Activated CD8-positive, alpha-beta T cell treated with anti-CD3 and anti-CD28 coated beads for 36 hours (primary cell): ENCODE measurements at places on chromosomes 5 and 9. TPM values are rescaled to one million over a fixed set of nuclear protein-coding genes. Genes with fewer than 3 reads are reported as not detected.

The ZNF354C gene
- 7.4 TPM for total RNA-seq

The IRGM gene
- 1.4 TPM for total RNA-seq

DNA sequence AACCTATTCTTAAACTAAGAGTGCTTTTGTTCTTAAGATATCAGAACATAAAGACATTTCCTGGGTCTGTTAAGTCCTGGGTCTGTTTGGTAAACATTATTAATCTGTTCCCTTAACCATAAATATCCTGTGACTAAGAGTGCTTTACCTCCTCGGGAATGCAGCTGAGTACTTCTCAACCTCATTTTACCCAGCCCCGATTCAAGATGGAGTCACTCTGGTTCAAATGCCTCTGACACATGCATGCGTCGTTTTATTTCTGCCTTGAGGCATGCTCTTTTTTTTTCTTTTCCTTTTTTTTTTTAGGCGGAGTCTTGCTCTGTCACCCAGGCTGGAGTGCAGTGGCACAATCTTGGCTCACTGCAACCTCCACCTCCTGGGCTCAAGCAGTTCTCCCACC is 39.8 kb upstream of the FBXL17 start:
- no peak for DNase-seq

DNA sequence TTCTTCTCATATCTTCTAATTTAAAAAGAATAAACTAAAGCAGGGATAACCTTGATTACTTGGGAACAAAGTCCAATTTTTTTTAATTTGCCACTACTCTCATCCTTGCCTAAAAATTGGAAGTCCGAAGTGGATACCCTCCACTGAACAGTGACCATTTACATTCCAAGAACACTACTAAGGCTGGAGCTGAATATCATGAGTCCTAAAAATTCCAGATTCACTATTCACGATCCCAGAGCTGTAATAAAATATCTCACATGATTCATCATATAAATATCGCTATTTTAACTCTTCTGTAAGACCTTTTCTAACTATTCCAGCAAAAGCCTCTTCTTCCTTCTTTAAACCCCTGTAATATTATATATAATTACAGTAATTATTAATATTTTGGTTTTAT is 57.4 kb downstream of the ATPSCKMT start:
- no peak for DNase-seq

The PITX1 gene
- total RNA-seq = 0.31 TPM

The ARID3C gene
- total RNA-seq = 0.32 TPM

The CYSRT1 gene
- total RNA-seq = not detected

DNA sequence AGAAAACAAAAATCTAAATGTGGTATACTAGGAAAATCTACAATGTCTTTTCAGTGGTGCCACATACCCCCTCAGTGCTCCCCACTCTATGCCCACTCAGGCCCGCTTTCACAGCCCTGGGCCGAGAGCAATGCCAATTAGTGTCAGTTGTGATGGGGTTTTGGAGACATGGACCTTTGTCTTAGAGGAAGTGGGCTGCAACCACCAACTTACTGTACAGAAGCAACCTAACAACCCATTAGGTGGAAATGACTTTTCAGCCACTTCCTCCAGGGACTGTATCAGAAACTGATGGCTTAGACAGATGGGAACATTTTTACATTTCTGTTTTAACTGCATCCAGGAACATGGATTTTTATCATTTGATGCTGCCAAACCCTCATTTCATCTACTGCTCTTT is 268.0 kb downstream of the BNC2 start:
- DNase-seq = no peak

The PRPF4 gene
- total RNA-seq = 52.9 TPM

GRCh38 chr9:93673021-93673838 is 96.8 kb downstream of the PHF2 start:
- no peak for DNase-seq

- no peak for DNase-seq
Observed at GRCh38 chr5:141559461-141559860, 59.3 kb downstream of the DIAPH1 start.

DNA sequence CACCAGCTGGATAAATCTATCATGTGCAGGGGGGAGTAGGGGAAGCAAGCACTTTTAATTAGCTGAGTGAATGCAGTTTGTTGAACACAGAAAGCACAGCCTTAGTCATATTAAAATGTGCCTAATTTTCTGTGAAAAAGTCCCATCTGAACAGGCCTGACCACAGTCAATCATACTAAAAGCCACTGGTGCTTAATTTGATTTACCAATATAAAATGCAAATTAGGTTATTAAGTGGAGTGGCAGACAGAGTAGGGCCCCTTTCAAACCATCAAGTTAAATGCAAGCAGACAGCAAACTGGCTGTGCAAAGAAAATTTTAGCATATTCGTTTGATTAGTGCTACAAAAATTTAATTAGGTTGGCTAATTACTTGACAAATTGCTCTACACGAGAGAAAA is 176.1 kb downstream of the ISL1 start:
- DNase-seq = no peak

- DNase-seq = no peak
Observed at GRCh38 chr5:137292461-137293027, 206.6 kb downstream of the SPOCK1 start.

GRCh38 chr9:35605351-35606137 is 482 bp downstream of the TESK1 start:
- peak; percentile 62 for DNase-seq

GRCh38 chr9:105667867-105668266 is 5.6 kb downstream of the TAL2 start:
- DNase-seq = no peak

GRCh38 chr5:125409861-125410536 is 663.6 kb upstream of the ZNF608 start:
- no peak for DNase-seq

The C9orf153 gene
- total RNA-seq = 0.16 TPM

- DNase-seq = no peak
Observed at GRCh38 chr9:122975196-122975595, 34.4 kb downstream of the RABGAP1 start.

The DDX4 gene
- total RNA-seq = not detected

DNA sequence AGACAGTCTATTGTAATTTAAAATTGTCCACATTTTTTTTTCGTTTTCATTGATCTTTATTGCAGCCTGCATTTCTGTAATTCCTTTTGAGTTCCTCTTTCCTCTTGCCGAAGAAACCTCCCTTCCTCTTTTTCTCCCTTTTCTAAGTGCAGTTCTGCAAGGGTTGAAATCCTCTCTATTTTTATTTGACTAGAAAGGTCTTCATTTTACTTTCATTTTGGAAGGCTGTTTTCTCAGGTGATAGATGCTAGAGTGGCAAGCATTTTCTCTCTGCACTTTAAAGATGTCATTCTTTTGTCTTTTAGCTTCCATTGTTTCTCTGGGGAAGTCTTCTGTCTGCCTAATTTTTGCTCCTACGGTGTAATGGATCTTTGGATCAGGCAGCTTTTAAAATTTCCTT is 248.5 kb downstream of the SMARCA2 start:
- no peak for DNase-seq

- no peak for DNase-seq
Observed at GRCh38 chr5:30108051-30108450, 1085.4 kb upstream of the CDH6 start.

GRCh38 chr9:78663369-78663768 is 366.4 kb downstream of the PSAT1 start:
- DNase-seq = no peak

- DNase-seq = no peak
Observed at GRCh38 chr5:116442095-116442534, 132.5 kb downstream of the SEMA6A start.

The DIPK1B gene
- 0.14 TPM for total RNA-seq

GRCh38 chr5:110346893-110347358 is 379.5 kb downstream of the TMEM232 start:
- DNase-seq = no peak

The NSUN2 gene
- total RNA-seq = 110 TPM

- no peak for DNase-seq
Observed at GRCh38 chr5:36720688-36721087, 114.3 kb downstream of the SLC1A3 start.

GRCh38 chr5:151250346-151251000 is 2.5 kb upstream of the GM2A start:
- no peak for DNase-seq

DNA sequence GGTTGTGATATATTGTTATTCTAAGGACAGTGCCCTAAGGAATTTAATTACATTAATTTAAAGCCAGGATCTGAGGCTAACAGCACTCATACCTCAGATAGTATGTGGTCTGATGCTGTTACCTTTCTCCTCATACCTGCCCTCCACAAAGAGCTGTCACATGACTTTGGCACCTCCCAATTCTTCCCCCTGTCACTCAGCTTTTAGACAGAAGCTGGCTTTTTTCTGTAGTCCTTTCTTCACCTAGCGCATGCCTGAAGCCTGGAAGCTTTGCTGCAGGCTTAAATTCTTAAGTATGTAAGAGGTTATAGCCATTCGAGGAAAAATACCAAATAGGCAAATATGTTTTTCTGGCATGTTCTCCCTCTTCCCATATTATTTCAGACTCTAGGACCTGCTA is 61.0 kb upstream of the ADAMTS19 start:
- DNase-seq = no peak

GRCh38 chr9:114899995-114900394 is 30.4 kb downstream of the TNFSF8 start:
- DNase-seq = no peak

GRCh38 chr5:62214701-62215100 is 91.3 kb upstream of the KIF2A start:
- DNase-seq = no peak

- no peak for DNase-seq
Observed at GRCh38 chr9:93466416-93467061, 13.2 kb upstream of the FAM120AOS start.

- no peak for DNase-seq
Observed at GRCh38 chr9:19934301-19934871, 145.5 kb upstream of the SLC24A2 start.

GRCh38 chr9:20352591-20352990 is 269.7 kb downstream of the MLLT3 start:
- no peak for DNase-seq

DNA sequence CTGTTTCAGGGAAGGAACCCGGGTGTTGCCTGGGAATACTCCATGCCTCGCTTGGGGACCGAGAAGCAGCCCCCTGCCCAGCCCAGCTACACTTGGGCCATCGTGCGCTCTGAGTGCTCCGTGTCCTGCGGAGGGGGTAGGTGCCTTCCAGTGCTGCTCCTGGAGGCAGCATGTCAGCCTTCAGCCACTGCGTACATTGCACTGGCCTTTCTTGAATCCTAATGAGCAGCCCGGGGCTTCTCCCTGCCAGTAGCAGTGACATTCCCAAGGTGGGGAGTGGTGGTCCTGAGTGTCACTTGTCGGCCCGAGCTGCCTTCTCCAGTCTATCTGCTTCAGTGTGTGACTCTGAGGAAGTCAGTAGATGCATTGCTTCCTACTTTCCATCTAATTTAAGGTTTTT is 101.9 kb downstream of the ADAMTS16 start:
- DNase-seq = no peak

DNA sequence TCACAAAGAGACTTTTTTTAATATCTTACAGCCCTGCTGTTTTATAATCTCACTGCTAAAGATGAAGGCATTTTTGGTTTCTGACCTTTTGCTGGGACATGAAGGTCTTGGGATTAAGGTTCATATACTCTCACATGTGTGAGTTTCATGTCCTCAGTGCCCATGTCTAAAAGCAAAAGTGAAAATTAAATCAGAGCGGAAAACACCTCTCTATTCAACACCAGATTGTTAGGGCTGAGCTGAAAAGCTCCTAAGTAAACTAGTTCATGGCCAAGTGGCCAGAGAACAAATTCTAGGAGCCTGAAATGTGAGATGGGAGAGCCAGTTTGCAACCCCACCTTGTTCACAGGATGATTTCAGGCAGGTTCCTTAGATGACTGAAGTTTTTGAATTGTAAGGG is 110.9 kb downstream of the GRIA1 start:
- DNase-seq = no peak

DNA sequence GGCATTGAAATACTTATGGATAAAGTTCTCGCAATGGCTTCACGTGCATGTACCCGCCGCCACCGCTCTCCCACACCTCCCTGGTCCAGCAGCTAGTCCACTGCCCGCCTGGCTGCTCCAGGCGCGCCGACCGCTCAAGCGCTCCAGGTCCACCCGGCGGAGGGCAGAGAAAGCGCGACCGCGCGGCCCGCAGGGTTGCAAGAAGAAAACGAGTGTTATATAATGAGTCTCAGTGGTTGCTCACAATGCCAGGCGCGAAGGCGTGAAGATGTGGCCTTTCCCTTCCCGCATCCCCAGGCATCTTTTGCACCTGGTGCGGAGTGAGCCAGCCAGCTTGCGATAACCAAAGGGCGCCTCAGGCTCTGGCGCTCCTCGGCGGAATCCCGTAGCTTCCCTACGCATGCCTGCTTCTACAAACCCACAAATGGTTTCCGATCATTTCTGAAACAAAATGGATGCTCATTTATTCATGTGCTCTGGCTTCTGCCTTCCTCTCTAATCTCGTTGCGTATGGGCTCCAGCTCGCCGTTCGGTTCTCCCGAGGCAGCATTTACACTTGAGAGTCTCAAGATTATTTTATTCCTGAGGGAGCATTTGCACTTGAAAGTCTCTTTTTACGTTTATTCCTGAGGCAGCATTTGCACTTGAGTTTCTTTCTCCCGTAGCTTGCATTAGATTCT is 25.7 kb downstream of the CDKN2A start:
- no peak for DNase-seq
